Right hindlimb (tissue), 1 donor: ENCODE measurements at places on chromosomes 5 and 9.

DNA sequence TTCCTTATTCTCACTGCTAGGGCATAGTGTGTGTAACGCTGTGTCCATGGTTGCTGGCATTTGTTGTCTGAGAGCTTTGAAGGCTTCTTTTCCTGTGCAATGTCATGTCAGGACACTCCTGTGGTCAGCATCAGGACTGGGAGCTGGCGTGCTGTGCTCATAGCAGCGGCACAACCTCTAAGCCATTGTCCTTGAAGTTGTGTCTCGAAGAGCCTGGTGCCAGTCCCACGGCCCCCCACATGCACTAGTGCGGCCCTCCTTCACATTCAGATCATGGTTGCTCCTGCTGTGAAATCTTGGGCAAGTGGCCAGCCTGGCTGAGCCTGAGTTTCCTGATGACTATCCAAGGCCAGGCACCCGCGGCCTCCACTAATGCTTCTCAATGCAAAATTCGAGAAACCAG is 32.4 kb downstream of the PDZD2 start:
- DNase-seq: no peak

GRCh38 chr5:51449026-51449425 is 65.8 kb downstream of the ISL1 start:
- no peak for DNase-seq

DNA sequence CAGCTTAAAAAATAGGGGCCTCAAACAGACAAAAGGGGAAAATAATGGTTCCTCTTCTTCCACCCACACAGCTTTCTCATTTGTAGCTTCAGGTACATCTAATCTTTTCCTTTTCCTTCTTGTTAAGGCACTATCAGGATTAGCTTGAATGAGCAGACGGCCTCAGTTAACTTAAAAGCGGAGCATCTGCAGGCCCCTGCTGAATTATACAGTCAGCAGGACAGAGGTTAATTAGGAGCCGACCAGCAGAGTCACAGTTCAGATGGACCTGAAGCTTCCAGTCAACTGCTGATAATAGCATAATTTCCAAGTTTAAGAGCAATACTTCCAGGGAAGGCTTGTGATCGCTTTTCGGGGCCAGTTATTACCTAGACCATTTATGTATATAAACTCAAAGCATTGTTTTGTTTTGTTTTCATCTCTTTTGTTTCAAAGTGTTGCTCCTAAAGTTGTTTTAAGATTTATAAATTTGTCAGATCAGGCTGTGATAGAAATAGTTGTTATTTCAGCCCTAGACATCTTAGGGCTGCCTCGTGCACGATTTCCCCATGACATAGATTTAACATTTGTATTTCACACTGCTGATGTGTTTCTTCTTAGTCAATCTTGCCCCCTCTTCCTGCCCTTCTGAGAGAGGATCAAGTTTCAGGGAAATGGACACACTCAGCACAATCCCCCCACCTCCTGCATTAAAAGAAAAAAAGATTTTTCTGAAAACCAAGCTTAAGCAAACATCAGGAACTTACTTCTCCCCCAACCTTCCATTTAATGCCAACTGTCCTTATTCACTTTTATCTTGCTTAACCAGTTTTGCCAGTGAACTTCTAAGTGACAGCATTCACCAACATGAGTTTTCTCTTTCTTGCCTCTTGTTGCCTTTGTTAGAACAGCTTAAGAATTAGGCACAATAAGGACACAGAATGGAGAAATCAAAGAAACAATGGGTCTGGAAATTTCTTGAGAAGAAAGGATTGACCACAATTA is 449.8 kb downstream of the ARHGEF28 start:
- no peak for DNase-seq

GRCh38 chr9:113516840-113517577 is 53.5 kb downstream of the RGS3 start:
- DNase-seq: no peak

DNA sequence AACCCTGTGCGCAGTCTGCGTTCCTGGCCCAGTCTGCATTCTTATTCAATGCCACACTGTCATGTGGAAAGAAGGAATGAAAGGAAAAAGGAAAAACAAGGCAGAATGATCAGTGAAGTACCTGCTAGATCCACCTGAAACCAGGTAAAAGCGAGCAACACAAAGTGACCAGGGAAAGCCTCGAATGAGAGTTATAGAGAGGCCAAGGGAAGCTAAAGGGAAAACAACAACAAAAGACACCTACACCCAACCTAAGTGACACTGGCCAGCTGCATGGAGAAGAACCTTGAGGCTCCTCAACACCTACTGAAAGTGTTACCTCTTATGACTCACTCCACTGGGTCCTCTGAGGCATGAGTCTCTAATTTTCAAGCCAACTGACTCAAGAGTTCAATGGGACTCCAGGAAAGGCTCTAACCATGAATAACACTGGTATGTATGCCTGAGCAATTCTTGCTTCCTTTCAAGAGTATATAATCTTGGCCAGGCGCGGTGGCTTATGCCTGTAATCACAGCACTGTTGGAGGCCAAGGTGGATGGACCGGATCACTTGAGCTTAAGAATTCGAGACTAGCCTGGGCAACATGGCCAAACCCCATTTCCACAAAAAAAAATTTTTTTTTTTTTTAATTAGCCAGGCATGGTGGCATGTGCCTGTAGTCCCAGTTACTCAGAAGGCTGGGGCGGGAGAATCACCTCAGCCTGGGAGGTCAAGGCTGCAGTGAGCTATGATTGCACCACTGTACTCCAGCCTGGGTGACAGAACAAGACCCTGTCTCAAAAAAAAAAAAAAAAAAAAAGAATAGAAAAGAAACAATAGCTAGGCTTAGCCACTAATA is 29.0 kb downstream of the MTMR12 start:
- DNase-seq: no peak

DNA sequence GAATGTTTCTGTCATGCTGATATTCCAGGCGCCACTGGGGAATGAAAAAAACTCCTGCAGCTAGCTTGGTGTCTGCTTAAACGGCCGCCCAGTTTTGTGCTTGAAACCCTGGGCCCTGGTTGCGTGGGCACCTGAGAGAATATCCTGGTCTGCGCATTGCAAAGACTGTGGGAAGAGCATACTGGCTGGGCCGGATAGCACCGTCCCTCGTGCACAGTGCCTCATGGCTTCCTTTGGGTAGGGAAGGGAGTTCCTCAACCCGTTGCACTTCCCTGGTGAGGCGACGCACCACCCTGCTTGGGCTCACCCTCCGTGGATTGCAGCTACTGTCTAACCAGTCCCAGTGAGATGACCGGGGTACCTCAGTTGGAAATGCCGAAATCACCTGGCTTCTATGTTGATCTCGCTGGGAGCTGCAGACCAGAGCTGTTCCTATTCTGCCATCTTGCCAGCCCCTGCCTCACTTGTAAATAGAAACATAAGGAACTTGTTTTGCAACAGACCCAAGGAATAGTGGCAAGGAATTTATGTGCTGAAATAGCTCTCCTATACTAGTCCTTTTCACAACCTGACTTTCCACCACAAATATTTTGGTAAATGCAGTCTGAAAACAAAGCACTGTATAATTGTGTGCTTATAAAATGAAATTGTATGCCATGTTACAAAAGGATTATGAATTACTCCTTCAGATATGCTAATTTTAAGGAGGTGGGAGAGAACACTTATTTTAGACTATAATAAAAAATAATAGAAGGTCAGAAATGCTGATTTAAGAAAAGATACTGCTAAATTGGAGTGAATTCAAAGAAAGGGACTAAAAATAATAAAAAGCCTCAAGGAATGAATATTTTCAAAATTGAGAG is 90.3 kb downstream of the ADAMTSL1 start:
- no peak for DNase-seq

- peak; percentile 73 for DNase-seq
Measured at GRCh38 chr9:99822109-99822805, 572 bp downstream of the NR4A3 start.

DNA sequence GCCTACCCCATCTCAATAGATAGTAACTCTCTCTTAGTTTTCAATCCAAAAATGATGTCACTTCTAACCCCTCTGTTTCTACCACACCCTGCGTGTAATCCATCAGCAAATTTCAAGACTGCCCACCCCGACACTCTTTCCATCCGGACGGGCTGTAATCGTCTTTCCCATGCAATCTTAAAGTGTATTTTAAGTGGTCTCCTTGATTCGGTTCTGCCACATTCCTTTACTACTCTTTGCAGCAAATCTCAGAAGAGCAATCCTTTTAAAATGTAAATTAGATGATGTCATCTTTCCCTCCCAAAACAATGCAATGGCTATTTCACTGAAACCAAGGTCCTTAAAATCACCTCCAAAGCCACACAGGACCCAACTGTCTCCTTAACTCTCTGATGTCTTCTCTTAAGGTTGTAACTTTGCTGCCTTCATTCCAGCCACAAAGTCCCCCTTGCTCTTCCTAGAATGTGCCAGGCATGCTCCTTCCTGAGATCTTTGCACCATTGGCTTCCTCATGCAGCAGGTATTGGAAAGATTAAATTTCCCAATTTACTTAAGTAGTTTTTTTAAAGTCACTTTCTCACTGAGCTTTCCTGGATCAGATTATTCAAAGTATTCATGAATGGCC is 932.5 kb upstream of the WWC1 start:
- DNase-seq: no peak

- no peak for DNase-seq
Measured at GRCh38 chr5:107876261-107876660, 205.5 kb upstream of the EFNA5 start.

- no peak for DNase-seq
Measured at GRCh38 chr9:126327714-126328185, 1.1 kb downstream of the MVB12B start.

DNA sequence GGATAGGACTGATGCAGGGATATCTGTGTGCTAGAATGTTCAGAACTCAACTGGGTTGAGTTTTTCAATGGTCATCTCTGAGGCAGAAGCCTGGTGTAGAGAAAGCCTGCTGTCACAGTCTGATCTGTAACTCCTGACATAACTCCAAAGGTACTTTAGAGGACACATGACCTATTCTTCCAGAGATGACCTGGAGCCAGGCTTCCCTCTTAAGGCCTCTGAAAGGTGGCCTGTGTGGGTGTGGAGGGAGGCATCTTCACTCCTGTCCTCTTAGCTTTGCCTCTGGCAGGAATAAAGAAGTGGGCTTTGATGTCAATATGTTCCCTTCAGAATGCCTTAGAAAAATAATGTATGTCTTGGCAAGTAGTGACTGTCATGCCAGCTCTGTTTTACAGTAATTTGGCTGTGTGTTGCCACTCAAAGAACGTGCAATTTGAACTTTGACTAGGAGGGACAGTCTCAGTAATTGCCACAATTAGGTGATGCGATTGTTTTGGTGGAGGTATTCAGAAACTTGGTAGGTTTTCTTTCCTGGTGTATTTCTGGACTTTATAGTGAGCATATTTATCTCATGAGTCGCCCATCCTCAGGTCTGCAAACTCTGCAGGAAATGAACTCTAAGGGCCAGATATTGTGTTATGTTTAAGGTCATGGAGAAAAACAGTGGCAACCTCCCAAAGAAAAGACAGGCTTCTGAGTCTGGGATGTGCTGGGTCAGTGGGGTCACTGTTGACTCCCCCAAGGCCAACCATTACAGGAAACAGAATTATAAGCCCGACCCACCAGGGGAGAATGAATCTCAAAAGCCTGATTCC is 3.2 kb upstream of the C5orf63 start:
- no peak for DNase-seq

DNA sequence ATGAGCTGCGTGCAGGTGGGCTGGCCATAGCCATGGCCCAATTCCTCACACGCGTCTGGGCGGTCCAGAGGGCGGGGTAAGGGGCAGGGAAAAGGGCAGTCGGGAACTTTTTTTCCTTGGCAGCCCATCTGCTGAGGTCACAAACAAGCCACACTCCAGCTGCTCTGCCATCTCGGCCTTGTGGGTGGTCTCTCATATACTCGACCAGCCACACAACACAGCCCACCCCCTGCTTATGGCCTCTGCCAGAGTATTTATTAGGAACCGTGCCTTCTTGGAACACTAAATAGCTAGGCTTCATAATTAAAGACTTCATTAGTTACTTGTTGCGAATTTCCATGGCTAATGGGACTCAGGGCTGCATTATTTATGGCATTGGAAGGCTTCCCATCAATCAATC is 98.5 kb upstream of the LHFPL2 start:
- peak; percentile 59 for DNase-seq

GRCh38 chr5:58710871-58711270 is 128.0 kb downstream of the RAB3C start:
- no peak for DNase-seq
